ENCODE measurements at places on chromosomes 16 and 17.

DNA sequence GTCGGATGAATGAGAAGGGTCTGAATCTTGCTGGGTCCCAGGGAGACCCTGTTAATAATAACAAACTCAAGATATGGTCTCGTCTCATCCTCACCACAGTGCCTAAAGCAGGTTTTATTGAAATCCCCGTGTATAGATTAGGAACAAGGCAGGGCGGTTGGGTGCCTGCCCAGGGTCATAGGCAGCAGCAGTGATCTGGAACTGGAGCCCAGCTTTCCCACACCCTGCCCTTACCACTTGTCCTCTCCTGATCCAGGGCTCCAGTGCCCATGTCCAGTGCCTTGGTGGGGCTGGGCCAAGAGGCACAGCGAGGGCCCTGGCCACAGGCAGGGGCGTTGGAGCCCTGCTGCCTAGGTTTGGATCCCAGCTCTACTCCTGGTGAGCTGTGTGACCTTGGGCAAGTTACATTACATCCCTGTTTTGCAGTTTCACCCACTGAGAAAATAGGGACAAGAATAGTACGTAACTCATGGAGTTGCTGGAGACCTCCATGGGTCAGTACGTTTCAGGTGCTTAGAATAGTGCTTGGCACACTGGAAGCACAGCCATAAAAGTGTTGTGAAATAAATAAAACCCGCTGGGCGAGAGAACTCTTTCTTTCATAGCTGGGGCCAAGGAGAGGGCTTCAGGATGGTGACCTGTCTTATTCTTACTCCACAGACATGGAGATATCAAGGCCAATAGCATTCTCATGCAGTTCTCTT, 13.9 kb downstream of the SOCS3 start:
- no peak for DNase-seq

DNA sequence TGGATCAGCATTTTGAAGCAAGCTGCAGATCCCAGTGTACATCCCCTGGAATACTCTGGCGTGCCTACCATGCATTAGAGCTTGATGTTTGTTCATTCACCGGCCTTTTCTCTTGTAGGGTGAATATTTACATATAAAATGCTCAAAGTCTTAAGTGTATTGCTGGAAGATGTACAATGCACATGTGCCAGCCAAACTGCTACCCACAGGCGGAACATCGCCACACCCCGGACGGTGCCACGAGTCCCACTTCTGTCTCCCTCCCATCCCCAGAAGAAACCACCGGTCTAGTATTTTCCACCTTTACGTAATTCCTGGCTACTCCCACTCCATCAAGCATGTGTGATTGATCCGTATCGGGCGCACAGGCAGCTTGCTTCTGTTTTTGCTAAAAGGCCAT, 4.1 kb downstream of the SLC38A8 start:
- DNase-seq = no peak

- DNase-seq = no peak
Measured at GRCh38 chr16:54282202-54282927, 4.2 kb downstream of the IRX3 start.

- no peak for DNase-seq
Measured at GRCh38 chr16:11231367-11231970, 24.5 kb downstream of the SOCS1 start.

- DNase-seq = no peak
Measured at GRCh38 chr16:46885960-46886763, 2.0 kb downstream of the GPT2 start.

DNA sequence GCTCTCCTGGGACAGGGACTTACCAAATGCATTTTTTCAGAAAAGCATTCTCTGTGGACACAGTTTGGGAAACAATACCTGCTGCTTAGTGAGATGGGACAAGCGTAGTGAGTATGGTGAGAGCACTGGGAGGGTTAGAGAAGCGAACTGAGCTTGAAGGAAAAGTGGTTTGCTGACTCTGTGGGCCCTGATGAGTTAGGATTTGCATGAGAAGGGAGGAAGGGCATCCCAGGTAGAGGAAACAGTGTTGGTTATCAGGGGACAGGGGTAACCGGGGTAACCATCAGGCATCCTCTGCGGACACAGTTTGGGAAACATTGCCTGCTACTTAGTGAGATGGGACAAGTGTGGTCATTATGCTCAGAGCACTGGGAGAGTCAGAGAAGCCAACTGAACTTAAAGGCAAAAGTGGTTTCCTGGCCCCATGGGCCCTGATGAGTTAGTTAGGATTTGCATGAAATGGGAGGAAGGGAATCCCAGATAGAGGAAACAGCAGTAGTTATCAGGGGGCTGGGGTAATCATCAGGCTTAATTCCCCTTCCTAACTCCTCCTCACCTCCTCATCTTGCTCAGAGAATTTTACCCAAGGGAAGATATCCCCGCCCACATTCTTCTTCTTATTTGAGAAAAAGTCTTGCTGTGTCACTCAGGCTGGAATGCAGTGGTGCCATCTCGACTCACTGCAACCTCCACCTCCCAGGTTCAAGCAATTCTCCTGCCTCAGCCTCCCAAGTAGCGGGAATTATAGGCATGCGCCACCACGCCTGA, 319.3 kb downstream of the RBFOX1 start:
- DNase-seq = no peak

DNA sequence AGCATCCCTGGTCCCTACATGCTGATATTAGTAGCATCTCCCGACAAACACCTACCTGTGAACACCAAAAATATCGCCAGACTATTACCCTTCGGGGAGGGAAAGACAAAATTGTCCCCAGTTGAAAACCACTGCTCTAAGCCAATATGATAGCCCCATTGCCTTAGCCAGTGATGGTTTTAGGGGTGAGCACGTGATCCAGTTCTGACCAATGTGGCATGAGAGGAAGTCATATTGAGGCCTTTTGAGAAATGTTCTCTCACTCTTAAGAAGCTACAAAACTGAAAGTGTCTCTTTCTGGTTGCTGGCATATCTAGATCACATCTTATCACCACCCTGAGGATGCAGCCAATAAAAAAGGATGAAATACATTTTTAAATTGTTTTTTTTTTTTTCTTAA, 136.3 kb downstream of the GRIN2A start:
- DNase-seq = no peak

DNA sequence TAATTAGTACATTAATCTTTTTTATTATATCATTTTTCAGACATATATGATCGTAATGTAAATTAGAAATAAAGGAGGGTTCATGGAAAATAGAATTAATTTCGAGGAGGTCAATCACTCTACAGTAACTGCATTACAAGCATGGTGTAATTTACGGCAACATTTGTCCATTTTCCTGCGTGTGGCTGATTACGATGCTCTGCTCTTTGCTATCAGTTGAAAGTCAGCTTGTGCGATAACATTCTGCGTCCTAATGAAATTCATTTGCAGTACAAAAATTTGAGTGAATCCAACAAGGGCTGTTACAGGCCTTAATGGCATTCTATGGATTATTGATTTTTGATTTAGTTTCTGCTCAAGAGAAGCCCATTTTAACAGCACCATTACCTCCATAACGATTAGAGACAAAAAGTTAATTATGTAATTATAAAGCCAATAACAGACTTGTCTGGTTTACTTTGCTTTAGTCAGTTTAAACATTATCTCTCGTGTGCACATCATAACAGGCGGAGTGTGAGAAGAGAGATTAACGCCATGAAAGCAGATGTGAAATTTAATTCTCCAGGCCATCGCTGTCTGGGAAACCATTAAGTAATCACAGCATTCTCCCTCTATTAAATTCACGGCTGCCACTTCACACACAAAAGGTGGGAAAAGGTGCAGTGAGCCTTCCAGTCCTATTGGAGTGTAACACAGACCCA, 256.4 kb upstream of the IRX3 start:
- DNase-seq = no peak

DNA sequence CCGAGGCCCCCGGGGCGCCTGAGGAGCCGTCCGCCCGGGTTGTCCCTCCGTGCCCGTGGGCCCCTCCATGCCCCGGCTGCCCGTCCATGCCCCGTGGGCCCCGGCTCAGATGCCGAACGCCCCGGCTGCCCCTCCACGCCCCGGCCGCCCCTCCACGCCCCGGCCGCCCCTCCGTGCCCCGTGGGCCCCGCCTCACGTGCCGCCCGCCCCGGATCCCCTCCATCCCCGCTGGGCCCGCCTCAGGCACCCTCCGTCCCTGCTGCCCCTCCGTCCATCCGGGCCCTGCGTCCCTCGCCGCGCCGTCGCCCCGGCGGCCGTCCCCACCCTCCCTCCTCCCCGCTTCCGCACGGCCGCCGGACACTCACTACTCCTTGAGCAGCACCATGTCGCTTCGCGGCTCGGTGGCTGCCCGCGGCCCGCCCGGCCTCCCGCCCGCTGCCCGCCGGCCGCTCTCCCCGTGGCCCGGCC, 382 bp downstream of the PITPNA start:
- no peak for DNase-seq

DNA sequence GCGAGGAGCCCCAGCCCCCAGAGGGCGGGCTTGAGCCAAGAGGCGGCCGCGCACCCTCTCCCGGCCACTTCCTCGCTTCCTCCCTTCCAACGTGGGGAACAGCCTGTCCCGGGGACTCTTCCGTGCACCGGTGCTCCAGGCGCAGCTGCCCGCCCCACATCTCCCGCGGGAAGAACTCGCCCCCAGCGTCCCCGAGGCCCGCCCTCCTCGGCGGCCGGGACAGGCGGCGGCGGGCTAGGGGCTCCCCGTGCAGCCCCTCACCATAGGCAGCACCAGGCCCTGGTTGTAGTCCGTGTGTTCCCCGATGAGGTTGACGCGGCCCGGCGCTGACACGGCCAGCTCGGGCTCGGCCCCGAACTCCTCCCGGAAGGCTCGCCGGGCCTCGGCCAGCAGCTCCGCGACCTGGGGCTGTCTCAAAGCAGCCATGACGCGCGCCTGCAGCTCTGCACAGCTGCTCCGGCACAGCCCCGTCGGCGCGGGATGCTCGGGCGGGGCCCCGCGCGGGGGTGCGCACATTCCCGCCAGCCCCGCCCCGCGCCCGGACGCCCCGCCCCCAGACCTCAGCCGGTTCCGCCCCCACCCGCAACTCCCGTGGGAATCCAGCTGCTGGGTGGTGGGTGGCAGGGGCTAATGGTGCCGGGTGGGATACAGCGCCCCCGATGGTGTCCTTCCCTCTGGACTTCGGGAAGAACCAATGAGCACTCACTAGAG, at the start of gene GALK1:
TSS of gene GALK1 (minus strand) at position 482 of the 711 bp plus-strand sequence. CDS start at position 426, 56 bp downstream.
- DNase-seq = peak; percentile 76

GRCh38 chr16:13633391-13633861, 286.5 kb upstream of the ERCC4 start:
- DNase-seq = no peak

DNA sequence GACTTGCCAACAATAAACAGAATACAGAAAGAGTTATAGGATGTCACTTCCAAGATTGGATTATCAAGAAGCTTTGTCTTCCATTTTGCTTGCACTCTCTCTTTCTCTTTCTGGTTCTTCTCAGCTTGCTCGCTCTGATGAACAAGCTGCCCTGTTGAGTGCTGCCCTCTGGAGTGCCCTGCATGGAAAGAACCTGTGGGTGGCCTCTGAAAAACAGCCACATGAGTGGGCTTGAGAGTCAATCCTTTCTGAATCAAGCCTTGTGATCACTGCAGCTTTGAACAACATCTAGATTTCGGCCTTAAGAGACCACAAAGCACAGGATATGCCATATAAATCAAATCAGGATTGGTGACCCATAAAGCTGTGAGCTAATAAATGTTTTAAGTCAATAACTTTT, 185.1 kb downstream of the KIF2B start:
- DNase-seq = no peak

GRCh38 chr16:17370223-17370707, 100.5 kb downstream of the XYLT1 start:
- peak; percentile 57 for DNase-seq

DNA sequence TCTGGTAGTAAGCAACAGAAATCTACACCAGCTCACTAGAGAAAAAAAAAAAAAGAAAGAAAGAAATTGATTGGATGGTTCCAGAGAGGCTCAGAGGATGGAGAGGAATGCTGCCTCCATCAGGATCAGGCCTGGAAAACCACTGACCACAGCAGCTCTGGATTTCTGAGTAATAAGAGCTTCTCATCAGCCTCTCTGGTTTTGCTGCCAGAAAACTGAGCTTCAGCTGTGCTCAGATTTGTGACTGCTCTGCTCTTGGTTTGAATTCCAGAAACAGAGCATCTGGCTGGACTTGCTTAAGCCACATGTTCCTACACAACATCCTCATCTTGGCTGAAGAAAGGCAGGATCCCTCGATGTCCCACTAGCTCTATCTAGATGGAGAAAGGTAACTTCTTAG, 25.9 kb downstream of the IRX6 start:
- DNase-seq = no peak

- peak; percentile 70 for DNase-seq
Measured at GRCh38 chr17:29061036-29061435, 18.1 kb downstream of the PIPOX start.

DNA sequence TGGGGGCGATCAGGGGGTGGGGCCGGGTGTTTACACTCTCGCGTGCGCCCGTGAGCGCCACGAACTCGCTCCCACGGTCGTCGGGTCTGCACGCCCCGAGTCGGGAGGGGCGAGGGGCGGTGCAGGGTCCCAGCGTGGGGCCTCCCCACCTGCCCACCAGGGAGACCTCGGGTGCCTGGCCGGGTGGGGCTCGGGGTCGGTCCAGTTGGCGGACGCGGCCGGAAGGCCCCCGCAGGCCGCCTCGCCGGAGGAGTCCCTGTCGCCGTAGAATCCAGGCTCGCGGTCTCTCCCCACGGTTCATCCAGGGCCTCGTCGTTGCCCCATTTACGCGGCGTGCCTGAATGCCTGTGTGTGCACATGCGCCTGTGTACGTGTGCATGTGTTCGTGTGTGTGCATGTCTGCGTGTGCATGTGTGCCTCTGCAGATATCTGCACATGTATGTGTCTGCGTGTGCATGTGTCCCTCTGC, 510 bp upstream of the RAB40B start:
- DNase-seq = no peak

DNA sequence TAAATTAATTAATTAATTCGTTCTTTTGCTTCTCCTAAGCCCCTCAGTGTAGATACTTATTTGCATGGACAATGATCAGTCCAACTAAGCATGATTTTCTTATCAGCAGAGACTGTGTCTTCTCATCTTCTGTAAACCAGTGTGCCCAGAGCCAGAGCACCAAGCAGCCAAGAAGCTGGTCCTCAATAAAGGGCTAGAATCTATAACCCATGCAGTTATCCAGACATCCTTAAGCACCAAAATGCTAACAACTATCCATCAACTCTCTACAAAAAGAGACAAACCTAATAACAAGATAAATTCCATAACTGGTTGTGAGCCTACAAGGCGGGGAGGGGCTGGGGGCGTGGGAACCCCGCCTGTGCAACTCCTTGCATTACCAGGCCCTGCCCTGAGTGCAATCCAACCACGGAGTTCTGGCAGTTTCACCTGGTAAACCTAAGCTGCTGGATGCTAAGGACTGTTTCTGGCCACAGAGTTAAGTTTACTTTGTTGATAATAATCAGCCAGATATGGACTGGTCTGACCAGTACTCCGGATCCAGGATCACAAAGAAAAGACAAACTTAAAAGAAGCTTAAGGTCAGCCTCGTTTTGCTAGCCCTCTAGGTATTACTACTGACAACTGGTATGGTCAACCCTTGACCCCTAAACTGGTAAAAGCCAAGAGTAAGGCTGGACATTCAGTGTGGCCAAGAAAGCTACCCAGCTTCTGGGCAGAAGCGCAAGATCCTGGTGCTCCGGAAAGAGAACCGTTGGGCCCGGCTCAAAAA, 51.5 kb downstream of the ZFHX3 start:
- DNase-seq = no peak

DNA sequence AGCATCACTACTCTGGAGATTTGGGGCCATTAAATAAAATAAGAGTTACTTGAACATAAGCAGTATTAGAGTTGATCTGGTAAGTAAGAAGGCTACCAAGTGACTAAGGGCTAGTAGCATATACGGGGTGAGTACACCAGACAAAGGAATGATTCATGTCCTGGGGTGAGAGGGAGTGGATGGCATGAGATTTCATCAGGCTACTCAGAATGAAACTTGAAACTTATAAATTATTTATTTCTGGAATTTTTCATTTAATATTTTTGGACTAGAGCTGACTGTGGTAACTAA, 2.3 kb downstream of the SLFN5 start:
- no peak for DNase-seq

GRCh38 chr17:37744633-37744927, 279 bp downstream of the HNF1B start:
- DNase-seq = no peak

All from brain (organoid and tissue), 16 donors.